Mucosa of gallbladder (tissue), 1 donor: ENCODE measurements at places on chromosomes 5 and 9. TPM values are rescaled to one million over a fixed set of nuclear protein-coding genes. Genes with fewer than 3 reads are reported as not detected.

C7 gene
- total RNA-seq = 355 TPM

BAAT gene
- total RNA-seq = 117 TPM

AQP3 gene
- total RNA-seq = 26.2 TPM

DHX29 gene
- 31.6 TPM for total RNA-seq

KIF24 gene
- 1.9 TPM for total RNA-seq

OTP gene
- total RNA-seq = not detected

SH3GL2 gene
- total RNA-seq = 0.17 TPM

LECT2 gene
- not detected for total RNA-seq

ACOT12 gene
- 0.75 TPM for total RNA-seq

ADAMTS6 gene
- 19.0 TPM for total RNA-seq

SPINK13 gene
- total RNA-seq = not detected
